PC-3 (cell line): ENCODE measurements at places on chromosomes 2 and 18. TPM values are rescaled to one million over a fixed set of nuclear protein-coding genes. Genes with fewer than 3 reads are reported as not detected.

DNA sequence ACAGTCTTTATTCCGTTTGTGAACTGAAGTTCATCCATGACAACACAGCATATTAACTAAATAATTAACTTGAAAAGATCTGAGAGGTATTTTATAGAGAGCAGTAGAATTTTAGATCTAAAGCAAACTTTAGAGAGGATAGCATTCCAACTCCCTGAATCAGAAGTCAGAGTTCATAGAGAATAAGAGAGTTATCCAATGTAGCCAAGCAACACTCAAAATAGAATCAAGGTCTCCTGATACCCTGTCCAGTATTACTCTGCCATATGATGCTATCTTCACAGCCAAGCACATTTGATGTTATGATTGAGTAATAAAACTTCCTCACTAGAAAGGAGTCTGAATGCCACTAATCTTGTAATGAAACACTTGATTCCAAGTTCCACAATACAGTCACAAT, 55.5 kb downstream of the RIT2 start:
- no peak for DNase-seq
- H3K27me3 ChIP-seq: no peaks in the 10 kb centered on the region
- H3K4me3 ChIP-seq: no peak overlapping the region
- H3K4me1 ChIP-seq: no peaks in the 10 kb centered on the region
- H3K27ac ChIP-seq: no peak overlapping the region
- no peaks in the 10 kb centered on the region for H3K36me3 ChIP-seq

- H3K27me3 ChIP-seq: no peaks in the 10 kb centered on the region
- no peaks in the 10 kb centered on the region for H3K36me3 ChIP-seq
- no peak for DNase-seq
- H3K4me1 ChIP-seq: no peaks in the 10 kb centered on the region
- no peak overlapping the region for H3K4me3 ChIP-seq
- no peak overlapping the region for H3K27ac ChIP-seq
These were observed 102.1 kb upstream of the LMAN1 start for GRCh38 chr18:59461171-59461570.

GRCh38 chr2:179260224-179260623, 4.4 kb downstream of the SESTD1 start:
- no peak for DNase-seq
- no peaks in the 10 kb centered on the region for H3K36me3 ChIP-seq
- peaks cover 17% of the 10 kb centered on the region for H3K4me1 ChIP-seq
- H3K27me3 ChIP-seq: no peaks in the 10 kb centered on the region
- H3K4me3 ChIP-seq: no peak overlapping the region

DNA sequence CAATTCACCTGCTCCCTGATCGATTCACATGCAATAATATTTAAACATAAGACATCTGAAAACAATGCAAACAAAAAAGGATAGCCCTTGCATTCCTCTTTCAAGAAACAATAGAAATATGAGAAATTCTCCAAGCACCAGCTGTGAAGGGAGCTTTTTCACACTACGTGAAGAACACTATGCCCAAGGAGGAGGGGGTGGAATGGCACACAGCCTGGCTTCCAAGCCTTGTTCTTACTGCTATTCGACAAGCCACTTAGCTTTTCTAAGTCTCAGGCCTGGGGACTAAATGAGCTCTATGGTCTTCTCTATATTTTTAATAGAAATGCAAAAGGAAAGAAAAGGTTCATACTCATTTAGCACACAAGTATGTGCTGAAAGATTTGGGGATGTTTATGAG, 92.2 kb upstream of the CHRNA1 start:
- H3K27ac ChIP-seq: no peak overlapping the region
- no peaks in the 10 kb centered on the region for H3K36me3 ChIP-seq
- no peak for DNase-seq
- H3K4me1 ChIP-seq: no peaks in the 10 kb centered on the region
- no peaks in the 10 kb centered on the region for H3K27me3 ChIP-seq
- H3K4me3 ChIP-seq: no peak overlapping the region

DNA sequence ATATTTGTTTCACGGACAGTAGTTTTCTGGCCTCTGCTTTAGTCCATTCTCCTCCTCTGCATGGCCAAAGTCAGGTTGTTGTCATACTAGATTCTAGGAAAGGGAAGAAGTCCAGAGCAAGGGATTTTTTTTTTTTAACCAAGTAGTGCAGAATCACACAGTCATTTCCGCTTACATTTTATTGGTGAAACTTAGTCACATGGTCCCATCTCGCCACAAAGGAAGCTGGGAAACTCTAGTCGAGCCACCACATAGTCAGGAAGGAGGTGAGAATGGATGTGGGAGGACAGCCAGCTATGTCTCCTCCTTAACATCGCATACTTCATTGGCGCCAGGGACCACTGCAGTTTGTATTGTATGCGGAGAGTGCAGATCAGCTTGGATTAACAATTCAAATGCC, 10.4 kb downstream of the HRH4 start:
- no peak overlapping the region for H3K27ac ChIP-seq
- no peaks in the 10 kb centered on the region for H3K4me1 ChIP-seq
- DNase-seq: no peak

The PECR gene
- 23.0 and 26.0 TPM in 2 replicates for total RNA-seq

The ABCA12 gene
- not detected in 2 replicates for total RNA-seq

- H3K4me1 ChIP-seq: peaks cover 49% of the 10 kb centered on the region
- peaks cover 36% of the 10 kb centered on the region; the same call in 1 of the 2 replicates for H3K36me3 ChIP-seq
- H3K27me3 ChIP-seq: no peaks in the 10 kb centered on the region
- H3K27ac ChIP-seq: peak overlapping the region; percentile 73
- peak overlapping the region; percentile 58 for H3K4me3 ChIP-seq
- peak; percentile 95 for DNase-seq
These were observed 38.3 kb downstream of the ITGA6 start for GRCh38 chr2:172465417-172466334.

DNA sequence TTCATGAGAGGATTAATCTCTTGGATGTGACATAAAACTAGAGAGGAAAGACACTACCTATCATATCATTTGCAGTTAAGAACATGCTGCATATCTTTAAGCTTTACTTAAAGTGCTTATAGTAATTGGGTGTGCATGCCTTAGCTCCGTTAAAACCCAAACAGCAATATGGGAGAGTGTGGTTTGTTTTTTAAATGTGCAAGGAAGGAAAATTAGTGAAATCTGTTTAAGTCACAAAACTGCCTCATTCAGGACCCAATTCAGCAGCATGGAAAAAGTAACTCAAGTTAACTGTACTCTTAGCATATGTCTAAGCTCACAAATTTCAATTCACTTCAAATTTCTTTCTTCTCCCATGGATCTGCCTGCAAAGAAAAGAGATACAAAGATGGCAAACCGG, 182.2 kb downstream of the ARHGAP15 start:
- DNase-seq: no peak
- H3K4me3 ChIP-seq: no peak overlapping the region
- no peaks in the 10 kb centered on the region for H3K4me1 ChIP-seq

- H3K4me1 ChIP-seq: peaks cover 45% of the 10 kb centered on the region
- peak overlapping the region; percentile 28; the same call in 1 of the 2 replicates for H3K27ac ChIP-seq
- H3K36me3 ChIP-seq: no peaks in the 10 kb centered on the region
- H3K27me3 ChIP-seq: no peaks in the 10 kb centered on the region
These were observed 282.5 kb upstream of the CWC22 start for GRCh38 chr2:180289627-180290026.

- H3K4me3 ChIP-seq: no peak overlapping the region
- no peak overlapping the region for H3K27ac ChIP-seq
- H3K27me3 ChIP-seq: no peaks in the 10 kb centered on the region
- DNase-seq: no peak
- H3K36me3 ChIP-seq: no peaks in the 10 kb centered on the region
- peaks cover 46% of the 10 kb centered on the region for H3K4me1 ChIP-seq
These were observed 371.1 kb upstream of the ID2 start for GRCh38 chr2:8310557-8311455.

- no peaks in the 10 kb centered on the region for H3K27me3 ChIP-seq
- no peaks in the 10 kb centered on the region for H3K36me3 ChIP-seq
- H3K27ac ChIP-seq: no peak overlapping the region
These were observed 1728.3 kb downstream of the SUCLG1 start for GRCh38 chr2:82730811-82731210.

DNA sequence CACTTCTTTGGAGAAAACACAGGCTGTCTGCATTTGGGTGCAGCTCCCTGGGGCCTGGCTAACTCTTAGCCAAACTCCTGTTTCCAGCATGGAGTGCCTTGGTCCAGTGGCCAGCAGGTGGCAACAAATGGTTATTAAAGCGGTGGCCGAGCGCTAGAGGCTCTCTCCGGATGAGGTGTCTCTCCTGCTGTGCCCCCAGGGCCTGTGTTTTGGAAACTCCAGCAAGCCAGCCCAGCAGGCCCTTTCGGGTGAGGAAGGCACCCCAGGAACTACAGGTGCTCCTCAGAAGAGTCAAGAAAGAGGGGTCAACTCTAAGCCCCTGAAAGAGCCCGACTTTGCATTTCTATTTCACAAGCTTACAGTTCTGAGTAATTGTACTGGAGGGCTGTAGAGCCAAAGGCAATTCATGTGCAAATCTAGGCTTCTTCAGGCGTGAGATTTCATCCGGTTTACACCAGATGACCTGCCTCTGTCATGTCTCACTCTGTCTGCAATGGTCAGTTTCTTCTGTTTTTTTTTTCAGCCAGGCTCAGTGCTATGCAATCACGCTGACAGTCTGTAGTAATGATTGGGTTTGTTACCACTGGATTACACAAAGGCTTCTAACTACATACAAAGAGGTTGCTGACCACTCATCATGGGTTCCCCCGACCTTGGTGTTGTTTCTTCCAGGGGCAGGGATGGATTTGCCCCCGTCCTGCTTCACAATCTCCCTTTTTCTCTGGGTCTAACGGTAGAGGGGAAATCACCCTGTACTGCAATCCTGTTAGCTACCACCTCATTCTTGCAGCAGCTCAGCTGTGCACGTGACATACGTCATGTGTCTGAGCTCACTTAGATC, 7.6 kb upstream of the CHRNA1 start:
- peak; percentile 84 for DNase-seq
- H3K27ac ChIP-seq: no peak overlapping the region
- H3K4me3 ChIP-seq: no peak overlapping the region
- no peaks in the 10 kb centered on the region for H3K36me3 ChIP-seq
- H3K27me3 ChIP-seq: no peaks in the 10 kb centered on the region
- H3K4me1 ChIP-seq: peaks cover 8% of the 10 kb centered on the region; the same call in 1 of the 2 replicates

DNA sequence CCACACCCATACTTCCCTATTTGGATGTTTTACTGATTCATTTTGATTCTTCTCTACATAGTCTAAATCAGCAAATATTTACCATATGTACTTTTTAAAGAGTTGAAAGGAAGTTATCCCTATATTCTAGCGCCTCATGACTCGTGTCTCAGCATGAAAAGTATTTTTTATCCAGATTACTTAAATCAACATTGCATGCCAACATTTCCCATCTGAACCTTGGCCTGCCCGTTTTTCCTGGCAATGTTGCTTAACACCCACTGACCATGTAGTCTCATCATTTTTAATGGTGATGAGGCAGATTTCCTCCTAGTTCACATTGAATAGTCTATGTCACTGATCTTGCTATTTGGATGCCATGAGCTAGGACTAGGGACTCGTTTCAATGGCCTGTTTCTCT, 13.2 kb upstream of the SCYGR5 start:
- no peak for DNase-seq
- H3K27ac ChIP-seq: no peak overlapping the region
- no peaks in the 10 kb centered on the region for H3K27me3 ChIP-seq
- no peaks in the 10 kb centered on the region for H3K36me3 ChIP-seq
- 0 out of 2 replicates have a peak, but pooled peaks cover 5% of the 10 kb centered on the region for H3K4me1 ChIP-seq
- no peak overlapping the region for H3K4me3 ChIP-seq

The CDKL4 gene
- total RNA-seq: 0.07 TPM in 1 of 2 replicates, not detected in the other

GRCh38 chr18:805008-805754, 6.9 kb downstream of the YES1 start:
- DNase-seq: no peak
- no peak overlapping the region for H3K4me3 ChIP-seq
- H3K27me3 ChIP-seq: no peaks in the 10 kb centered on the region
- 0 out of 2 replicates have a peak, but pooled peaks cover under 1% of the 10 kb centered on the region for H3K36me3 ChIP-seq
- peaks cover 7% of the 10 kb centered on the region for H3K4me1 ChIP-seq

DNA sequence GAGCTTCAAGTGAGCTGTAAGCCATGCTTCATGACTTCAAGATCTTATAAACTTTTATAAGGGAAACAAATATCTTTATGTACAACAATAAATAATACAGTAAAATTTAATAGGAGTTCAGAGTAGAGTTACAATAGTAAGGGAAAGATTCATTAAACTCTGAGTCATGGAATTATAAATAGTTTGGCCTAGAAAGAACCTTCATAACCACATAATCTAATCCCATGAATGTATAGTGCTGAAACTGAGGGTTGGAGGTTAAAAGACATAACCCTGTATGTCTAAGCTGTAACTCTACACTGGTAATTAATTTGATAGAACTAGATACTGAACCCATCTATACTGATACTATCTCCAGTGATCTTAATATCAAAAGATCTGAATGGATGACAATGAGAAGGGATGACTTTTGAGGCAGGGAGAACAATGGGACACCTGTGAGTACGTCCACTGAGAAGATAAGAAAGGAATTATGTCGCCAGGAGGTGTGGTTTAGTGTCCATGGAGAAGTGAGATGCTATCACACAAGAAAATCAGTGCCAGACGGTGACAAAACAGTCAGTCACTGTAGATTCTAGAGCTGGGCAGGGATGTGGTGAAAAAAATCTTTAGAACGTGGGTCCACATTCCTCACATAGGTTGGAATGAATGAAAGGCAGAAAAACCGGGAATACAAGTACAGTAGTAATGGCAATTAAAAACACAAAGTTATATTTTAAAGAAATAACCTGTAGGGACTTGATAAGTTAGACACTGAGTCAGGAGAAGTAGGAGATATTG, 1.1 kb downstream of the IL1F10 start:
- H3K4me1 ChIP-seq: peaks cover 36% of the 10 kb centered on the region
- no peaks in the 10 kb centered on the region for H3K36me3 ChIP-seq
- H3K4me3 ChIP-seq: 0 out of 2 replicates have a peak overlapping the region, but pooled peaks have one; percentile 7
- H3K27me3 ChIP-seq: no peaks in the 10 kb centered on the region

DNA sequence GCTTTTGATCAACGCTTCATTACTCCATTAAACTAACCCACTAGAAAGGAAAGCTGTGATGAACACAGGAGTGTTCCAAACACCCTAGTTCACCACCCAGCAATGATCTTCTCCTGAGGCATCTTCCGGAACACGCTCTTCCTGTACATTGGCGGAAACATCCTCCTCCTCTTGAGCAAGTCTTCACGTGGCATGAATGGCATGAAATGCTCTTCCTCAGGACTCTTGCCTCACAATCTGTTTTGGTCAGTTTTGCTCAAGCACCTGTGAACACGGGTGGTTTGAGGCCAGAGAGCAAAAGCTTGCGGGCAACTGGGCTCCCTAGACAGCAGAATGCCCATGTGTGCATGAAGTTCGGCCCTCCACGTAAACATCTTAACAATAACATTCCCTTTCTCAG, 734.2 kb upstream of the SALL3 start:
- no peak overlapping the region for H3K4me3 ChIP-seq
- peaks cover 94% of the 10 kb centered on the region for H3K27me3 ChIP-seq
- no peaks in the 10 kb centered on the region for H3K4me1 ChIP-seq
- no peak overlapping the region for H3K27ac ChIP-seq
- no peaks in the 10 kb centered on the region for H3K36me3 ChIP-seq
- DNase-seq: no peak

- no peaks in the 10 kb centered on the region for H3K27me3 ChIP-seq
- no peak overlapping the region for H3K4me3 ChIP-seq
- no peak for DNase-seq
These were observed 12.6 kb upstream of the CHN1 start for GRCh38 chr2:175017618-175018414.
